ENCODE measurements at places on chromosomes 2 and 18.
A peak's percentile ranks its signal among the peaks of the same experiment; 100 is the strongest.

GRCh38 chr2:188573453-188573852 is 281.8 kb downstream of the GULP1 start:
- peak; percentile 36 for DNase-seq

DNA sequence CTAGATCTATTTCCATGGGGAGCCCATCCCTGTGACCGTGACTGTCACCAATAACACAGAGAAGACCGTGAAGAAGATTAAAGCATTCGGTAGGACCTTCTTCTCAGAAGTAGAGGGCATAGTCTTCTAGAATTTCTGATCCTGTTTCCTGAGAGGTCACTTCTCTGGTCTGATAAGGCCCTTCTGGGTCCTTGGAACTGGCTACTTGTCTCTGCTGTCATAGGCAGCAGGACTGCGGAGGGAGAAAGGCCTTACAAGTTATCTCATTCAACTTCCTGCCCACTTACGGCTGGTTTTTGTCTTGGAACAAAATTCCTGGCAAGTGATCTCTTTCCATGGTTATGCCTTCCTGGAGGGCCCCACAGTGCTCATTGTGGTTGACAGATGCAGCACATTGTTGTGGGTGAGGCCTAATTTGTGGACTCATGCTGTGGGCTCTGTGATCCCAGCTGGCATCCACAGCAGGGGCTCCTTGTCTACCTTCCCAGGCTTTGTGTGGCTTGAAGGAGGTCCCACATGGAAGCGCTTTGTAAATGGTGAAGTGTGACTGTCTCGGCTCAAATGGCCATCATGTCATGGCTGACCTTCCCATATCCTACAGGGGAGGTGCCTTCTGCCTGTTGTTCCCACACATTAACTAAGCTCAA is 22.0 kb downstream of the SAG start:
- no peak for DNase-seq

DNA sequence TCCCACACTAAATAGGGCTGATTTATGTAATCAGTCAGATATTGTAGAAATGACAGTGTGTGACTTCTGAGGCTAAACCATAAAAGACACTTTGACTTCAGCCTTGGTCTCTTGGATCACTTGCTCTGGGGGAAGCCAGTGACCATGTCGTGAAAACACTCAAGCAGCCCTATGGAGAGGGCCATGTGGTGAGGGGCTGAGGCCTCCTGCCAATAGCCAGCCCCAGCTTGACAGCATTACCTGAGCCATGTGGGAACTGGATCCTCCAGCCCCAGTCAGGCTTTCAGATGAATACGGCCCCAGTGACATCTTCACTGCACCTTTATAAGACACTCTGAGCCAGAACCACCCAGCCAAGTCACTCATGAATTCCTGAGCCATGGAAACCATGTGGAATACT is 20.8 kb downstream of the TNS1 start:
- DNase-seq, result no peak

DNA sequence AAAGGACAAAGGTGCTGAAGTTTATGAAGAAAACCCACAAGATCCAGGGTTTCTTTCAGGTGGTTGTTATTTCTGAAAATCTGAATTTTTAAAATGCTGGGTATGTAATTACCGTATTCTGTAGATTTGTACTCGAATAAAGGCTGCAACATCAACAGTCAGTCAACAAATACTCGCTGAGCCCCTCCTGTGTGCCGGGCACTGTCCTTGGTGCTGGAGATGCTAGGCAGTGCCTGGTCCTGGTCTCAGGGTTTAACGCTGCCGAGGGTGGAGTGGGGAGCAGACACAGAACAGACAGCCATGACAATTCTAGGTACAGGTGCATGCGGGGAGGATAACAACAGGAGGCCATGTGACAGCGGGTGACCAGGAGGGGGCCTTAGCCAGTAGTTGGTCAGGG is 27.2 kb upstream of the PDIA6 start:
- no peak for DNase-seq

DNA sequence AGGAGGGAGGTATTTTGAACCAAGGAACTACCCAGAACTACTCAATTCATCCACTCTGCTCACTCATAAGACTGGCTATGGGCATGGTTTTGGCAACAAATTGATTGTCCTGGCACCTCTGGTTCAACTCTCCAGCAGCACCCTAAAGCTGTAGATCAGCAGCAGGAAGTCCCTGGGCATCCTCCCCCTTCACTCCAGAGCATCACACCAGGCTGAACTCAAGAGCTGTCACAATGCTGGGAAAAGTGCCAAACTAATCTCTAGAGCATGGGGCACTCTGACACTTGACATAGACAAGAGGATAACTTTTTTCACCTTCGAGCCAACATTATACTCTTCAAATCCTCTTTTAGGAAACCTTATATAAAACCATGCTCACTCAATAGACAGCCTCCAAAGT is 154.1 kb upstream of the RBBP8 start:
- no peak for DNase-seq

DNA sequence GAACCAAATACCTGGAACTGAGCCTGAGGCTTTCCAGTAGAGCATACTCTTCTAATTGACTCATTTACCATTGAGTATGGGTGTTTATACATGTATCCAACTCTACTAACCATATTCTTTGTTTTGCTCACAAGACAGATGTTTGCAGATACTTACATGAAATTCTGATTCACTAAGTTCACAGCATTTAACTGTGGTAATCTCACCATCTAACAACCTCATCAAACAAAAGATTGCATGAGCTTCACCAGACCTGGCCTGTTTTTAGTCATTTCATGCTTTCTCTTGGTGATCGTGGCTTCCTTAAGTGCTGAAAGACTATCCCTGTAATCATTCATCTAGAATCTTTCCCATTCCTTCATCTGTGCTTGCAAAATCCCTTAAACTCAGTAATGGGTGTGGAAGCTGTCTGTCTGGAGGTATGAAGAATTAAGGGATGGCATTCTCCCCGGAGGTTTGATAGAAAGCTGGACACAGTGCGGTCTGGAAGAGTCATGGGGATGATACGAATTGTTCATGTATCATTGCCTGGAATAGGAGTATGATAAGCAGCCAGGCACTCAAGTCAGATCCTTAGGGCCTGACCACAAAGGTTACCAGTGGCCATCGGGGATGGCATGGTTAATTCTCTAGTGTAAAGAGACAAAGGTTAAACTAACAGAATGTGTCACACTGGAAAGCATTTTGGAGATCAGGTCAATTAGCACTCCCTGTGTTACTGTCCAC is 42.0 kb upstream of the IL1R1 start:
- DNase-seq, result peak; percentile 83

GRCh38 chr2:231682603-231683291 is 25.6 kb upstream of the PTMA start:
- DNase-seq, result no peak

DNA sequence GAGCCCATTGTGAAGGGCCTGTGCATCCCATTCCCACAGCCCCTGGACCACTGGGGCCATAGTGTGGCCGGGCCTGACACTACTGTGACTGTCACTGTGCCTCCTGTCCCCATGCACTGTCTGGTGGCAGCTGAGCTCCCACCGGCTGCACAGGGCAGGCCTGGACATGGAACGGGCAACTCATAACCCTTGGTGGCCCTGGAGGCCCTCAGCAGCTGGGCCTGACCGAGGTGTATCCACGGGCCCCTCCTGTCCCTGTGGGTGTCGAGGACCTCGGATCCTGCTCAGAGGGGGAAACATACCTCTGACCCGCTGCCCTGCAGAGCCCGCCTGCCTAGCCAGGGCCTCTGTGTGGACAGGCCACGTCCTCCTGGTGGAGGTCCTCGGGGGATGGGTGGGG is 7.8 kb upstream of the GAL3ST2 start:
- DNase-seq, result no peak

GRCh38 chr2:120403676-120404075 is 57.7 kb downstream of the INHBB start:
- no peak for DNase-seq

DNA sequence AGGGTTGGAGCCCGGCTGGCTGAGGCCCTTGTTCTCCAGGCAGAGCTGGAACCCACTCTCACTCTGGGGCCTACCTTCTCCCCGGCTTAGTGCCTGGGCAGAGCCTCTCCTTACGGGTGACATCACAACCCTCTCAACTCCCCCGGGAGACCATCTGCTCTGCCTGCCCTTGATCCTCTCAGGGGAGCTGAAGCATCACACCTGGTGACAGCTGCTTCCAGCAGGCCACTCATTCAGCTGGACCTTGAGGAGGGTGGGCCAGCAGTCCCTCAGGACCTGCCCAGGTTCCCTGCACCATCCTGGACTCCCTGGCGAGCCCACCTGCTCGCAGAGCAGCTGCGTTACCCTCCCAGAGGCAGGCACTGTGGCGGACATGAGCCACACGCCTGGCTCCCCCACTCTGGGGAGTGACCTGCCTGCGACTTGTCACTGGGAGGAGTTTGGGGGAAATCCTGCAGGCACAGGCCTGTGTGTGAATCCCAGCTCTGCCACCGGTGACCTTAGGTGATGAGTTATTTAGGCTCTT is 13.1 kb downstream of the HS6ST1 start:
- DNase-seq, result no peak

GRCh38 chr2:9824441-9824840 is 18.8 kb upstream of the TAF1B start:
- DNase-seq, result no peak

GRCh38 chr2:182020286-182021070 is 34.8 kb downstream of the PPP1R1C start:
- no peak for DNase-seq

GRCh38 chr2:46555011-46555410 is 75.6 kb downstream of the TMEM247 start:
- no peak for DNase-seq

DNA sequence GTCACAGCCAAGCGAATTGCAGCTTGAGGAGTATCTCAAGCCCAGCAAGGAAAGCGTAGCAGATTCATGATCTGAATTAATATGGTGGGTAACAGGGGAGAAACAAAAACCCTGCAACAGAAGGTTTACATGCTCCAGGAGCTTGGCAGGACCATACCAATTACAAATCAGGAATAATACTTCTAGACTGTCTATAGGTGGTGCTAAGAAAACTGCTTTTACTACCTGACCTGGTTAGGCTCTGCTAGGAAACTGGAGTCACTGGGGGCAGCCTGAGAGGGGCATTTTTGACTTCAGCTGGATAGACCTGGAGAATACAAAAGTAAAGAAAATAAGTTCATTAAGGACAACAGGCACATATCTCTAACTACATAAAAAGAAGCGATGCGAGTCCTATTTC is 24.6 kb upstream of the SPOPL start:
- no peak for DNase-seq

GRCh38 chr18:57353940-57354461 is 1.6 kb downstream of the ST8SIA3 start:
- DNase-seq, result no peak

GRCh38 chr2:59693231-59693959 is 860.1 kb downstream of the BCL11A start:
- no peak for DNase-seq

DNA sequence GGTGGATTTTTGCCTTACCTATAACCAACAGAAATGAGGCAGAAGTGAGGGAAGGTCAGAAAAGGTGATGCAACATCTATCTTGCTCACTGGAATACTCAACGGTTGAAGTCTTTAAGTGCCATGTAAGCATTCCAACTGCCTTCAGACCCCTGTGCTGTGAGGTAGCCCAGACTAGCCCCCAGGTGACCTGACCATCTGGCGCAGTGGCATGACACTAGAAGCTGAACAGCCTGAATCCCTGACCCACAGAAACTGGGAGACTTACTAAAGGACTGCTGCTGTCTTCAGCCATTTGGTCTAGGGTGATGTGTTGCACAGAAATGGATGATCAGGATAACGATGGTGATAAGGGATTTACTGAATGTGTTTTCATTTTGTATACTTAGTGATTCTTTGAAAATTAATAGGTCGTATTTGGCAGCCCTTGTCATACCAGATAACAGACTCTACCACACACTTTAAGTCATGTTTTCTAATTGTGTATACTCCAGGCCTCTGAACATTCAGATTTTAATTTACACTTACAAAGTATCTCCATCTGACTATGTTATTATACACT is 161.5 kb downstream of the STK39 start:
- no peak for DNase-seq

DNA sequence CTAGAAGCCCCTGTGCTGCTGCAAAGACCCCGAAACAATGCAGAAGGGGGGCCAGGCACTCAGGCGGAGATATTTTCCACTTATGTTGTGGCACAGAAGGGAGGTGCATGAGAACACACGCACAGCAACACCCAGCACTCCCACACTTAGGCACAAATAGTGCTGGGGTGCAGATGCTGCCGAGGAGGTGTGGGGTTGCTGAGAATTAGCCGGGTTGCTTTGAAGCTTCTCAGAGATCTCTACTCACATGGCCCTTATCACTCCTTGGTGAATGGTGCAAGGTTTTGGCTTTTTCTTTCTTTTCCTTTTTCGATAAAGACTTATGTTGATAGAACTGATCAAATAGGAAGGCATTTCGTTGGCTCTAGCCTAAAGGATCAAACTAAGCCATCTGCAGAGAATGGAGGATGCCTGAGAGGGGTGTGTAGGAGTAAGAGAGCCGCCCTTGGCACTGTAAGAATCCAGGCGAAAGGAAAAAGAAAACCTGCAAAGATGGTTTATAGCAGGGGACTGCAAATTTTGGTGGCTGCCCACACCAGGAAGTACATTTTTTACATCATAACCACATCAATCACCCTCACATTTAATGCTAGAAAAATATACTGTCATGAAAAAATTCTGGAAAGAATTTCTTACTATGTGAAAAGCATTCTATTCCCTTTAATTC is 27.9 kb upstream of the FHL2 start:
- DNase-seq, result no peak

DNA sequence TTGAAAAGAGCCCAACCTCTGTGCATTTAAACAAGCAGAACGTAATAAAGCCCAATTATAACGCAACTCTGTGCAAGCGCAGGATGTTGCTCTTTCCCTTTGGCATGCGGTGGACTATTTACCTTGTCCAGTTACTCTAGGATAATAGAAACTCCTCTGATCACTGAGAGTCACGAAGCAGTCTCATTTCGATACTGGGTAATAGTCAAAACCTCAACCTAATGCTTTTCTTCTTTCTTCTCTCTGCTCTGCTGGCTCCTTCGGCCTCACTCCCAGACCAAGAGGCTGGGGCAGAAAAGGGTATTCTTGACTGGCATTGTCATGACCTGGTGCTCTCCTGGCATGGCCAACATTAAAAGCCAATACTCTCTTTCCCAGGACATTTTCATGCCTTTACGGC is 89.7 kb upstream of the GCFC2 start:
- no peak for DNase-seq

DNA sequence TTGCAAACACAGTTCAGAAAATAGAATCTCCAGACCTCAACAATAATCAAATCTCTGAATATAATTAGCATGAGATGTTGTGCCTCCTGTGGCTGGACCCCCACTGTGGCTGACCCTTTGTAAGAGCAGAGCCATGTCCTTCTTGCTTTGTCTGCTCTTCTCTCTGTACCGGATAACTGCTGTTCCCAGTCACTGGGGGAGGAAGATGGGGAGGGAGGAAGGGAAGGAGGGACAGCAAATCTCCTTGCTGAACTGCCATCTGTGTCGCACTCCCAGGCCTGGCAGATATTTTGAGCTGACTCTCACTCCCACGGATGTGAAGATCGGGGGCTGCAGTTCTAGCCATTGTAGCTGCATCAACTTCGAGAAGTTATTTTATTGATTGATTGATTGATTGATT is 319.0 kb upstream of the CXCR4 start:
- no peak for DNase-seq

GRCh38 chr2:186429104-186429503 is 57.0 kb upstream of the ZC3H15 start:
- DNase-seq, result no peak

- no peak for DNase-seq
Measured at GRCh38 chr2:174335988-174336500, 1.3 kb downstream of the SP9 start.

GRCh38 chr2:151251012-151251411 is 10.7 kb downstream of the RBM43 start:
- peak; percentile 89 for DNase-seq
